ENCODE measurements at places on chromosomes 16 and 17.
A peak's percentile ranks its signal among the peaks of the same experiment; 100 is the strongest.

- no peak for DNase-seq
Measured at GRCh38 chr16:84143784-84144199, 1.2 kb downstream of the HSDL1 start.

DNA sequence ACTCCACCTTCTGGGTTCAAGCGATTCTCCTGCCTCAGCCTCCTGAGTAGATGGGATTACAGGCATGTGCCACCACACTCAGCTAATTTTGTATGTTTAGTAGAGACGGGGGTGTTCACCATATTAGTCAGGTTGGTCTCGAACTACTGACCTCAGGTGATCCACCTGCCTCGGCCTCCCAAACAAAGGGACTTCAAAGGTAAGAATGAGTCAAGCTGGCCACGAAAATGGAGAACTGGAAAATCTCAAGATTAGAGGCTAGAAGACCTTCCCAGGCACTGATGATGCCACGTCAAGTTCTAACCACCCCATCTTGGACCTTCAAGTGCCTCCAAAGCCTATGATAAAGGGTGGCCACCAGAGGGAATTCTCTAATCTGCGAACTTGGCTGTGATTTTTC is 1.3 kb upstream of the CCL15 start:
- DNase-seq = no peak

GRCh38 chr16:77225182-77225581 is 26.0 kb downstream of the SYCE1L start:
- no peak for DNase-seq

- DNase-seq = no peak
Measured at GRCh38 chr16:68360956-68361355, 50.1 kb downstream of the PRMT7 start.

DNA sequence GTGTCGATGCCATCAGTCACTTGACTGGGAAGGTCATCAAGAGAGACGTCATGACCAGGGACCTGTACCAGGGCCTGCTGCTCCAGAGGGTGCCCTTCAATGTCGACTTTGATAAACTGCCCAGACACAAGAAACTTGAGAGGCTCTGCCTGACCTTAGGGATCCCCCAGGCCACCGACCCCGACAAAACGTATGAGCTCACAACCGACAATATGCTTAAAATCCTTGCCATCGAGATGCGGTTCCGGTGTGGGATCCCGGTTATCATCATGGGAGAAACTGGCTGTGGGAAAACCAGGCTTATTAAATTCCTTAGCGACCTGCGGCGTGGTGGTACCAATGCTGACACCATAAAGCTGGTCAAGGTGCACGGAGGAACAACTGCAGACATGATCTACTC is 69.6 kb upstream of the ENDOV start:
- no peak for DNase-seq

DNA sequence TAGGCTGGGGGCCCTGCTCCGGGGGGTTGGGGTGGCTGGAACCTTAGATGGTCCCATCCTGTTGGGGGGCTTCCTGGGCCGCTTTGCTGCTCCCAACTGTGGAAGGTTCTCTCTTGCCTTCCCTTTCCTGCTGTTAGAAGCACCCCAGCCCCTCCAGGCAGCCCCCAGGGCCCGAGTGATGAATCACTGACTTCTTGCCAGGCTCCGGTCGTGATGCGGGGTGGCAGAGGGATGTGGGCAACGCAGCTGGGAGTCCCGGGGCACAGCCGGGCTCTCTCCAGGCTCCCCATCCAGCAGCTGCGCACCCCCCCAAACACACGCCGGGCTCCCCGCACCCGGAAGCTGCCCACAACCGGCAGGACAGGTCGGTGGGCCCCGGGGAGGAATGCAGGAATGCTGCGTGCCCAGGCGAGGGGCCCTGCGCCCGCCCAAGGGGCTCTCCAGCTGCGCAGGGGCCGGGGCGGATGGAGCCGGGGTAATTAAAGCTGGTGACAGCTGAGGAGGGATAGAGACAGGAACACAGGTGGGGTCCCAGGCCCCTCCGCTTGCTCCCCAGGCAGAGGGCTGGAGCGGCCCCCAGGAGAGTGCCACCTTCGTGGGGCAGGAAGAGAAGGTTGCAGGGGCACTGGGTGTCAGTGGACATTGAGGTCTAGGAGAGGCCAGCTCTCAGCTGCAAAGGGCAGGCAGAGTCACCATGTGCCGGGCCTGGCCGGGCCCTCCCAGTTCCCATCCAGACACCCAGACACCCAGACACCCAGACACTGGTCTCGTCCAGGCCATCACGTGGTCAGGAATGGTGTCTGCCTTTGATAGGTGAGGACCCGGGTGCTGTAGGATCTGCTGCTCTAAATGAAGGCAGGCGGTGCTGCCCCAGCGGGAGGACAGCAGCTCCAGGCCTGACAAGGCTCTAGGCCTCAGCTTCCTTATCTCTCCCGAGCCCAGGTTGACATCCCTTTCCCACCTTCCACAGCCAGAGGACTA is 15.0 kb upstream of the SLC38A10 start:
- DNase-seq = no peak

GRCh38 chr16:89791278-89791995 is 25.0 kb downstream of the FANCA start:
- DNase-seq = no peak

- DNase-seq = no peak
Measured at GRCh38 chr16:63617047-63617989, 1504.5 kb downstream of the CDH11 start.

GRCh38 chr17:42118545-42118944 is 2.6 kb downstream of the KAT2A start:
- peak; percentile 67 for DNase-seq

DNA sequence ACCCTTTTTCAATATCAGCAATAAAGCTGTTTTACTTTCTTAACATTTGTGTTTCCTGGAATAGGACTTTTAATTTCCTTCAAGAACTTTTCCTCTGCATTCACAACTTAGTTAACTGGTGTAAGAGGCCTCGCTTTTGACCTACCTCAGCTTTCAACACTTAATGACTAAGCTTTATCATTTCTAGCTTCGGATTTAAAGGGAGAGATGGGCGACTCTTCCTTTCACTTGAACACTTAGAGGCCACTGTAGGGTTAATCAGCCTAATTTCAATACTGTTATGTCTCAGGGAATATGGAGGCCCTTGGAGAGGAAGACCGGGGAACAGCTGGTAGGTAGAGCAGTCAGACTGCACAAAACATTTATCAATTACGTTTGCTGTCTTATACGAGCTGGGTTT is 4.7 kb downstream of the SYNRG start:
- no peak for DNase-seq

DNA sequence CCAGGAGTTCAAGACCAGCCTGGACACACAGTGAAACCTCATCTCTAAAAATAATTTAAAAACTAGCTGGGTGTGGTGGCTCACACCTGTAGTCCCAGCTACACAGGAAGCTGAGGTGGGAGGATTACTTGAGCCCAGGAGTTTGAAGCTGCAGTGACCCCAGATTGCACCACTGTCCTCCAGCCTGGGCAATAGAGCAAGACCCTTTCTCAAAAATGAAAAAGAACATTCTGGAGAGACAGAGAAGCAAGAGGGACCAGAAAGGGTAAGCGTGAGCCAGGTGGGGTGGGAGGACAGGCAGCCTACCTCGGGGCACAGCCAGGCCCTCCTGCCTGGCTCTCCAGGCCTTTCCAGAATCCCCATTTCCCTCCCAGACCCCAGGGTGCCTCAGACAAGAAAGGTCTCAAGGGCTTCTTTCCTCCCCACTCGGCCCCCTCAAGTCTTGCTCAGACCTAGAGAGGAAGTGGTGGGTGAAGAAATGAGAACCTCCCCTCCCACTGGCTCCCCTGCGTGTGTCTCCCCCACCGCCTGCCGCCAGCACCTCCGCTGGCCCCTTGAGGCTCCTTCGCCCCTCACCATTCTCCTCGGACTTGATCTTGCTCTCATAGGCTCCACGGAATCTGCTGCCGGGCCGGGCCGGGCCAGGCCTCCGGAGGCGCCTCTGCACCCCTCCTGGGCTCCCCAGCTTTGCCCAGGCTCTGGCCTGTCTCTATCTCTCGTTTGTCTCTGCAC is 503 bp downstream of the C16orf54 start:
- peak; percentile 83 for DNase-seq

DNA sequence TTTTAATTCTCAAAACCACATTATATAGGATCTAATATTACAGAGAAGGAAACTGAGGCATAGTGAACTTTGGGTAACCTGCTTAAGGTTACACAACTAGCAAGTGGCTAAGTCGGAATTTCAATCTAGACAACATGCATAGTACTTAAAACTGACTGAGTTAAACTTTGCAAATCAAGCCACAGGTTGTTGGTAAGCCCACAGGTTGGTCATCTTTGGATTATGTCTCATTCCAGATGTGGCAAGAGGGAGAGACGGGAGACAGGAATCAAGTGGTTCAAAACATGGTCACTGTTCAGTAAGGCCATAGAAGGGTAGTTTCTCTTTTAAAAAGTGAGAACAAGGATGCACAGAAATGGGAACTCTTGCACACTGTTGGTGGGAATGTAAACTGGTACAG is 57.1 kb downstream of the MYO1D start:
- DNase-seq = no peak

GRCh38 chr17:49495842-49496182 is 719 bp downstream of the NGFR start:
- no peak for DNase-seq

DNA sequence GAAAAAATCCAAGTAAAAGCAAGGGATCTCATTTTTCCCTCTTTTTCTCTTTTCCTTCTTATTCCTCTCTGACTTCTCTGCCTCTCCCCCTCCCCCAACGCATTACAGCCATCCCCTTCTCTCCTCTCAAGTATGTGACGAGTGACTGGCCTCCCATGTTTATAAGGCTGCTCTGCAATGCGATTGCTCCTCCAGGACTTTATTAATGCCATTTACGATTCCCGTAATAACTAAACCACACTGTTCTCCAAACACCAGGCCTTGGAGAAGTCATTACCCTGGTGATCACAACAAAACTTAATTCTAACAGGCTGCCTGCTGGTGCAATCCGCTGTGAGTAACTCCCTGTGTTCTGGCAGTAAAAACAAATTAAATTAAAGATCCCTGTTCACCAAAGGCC is 88.8 kb downstream of the HS3ST3B1 start:
- DNase-seq = no peak

DNA sequence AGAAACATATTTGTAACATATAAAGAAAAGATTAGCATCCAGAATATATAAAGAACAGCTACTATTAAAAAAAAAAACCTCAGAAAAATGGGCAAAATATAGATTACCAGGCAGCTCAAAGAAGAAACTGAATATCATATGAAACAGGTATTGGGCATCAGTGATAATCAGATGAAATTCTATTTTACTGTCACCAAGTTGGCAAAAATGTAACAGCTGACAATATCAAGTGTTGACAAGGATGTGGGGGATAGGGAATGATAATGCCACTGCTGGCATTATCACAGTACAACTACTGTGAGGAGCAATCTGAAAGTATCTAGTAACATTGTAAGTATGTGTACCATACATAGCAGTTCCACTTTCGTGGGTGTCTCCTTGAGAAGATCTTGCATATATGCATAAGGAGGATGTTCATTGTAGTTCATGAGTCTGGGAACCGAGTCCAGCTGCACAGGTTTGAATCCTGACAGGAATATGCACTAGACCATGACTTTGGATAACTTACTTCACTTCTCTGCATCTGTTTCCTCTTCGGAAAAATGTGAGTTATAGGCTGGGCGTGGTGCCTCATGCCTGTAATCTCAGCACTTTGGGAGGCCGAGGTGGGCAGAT is 50.3 kb downstream of the LCMT1 start:
- no peak for DNase-seq

DNA sequence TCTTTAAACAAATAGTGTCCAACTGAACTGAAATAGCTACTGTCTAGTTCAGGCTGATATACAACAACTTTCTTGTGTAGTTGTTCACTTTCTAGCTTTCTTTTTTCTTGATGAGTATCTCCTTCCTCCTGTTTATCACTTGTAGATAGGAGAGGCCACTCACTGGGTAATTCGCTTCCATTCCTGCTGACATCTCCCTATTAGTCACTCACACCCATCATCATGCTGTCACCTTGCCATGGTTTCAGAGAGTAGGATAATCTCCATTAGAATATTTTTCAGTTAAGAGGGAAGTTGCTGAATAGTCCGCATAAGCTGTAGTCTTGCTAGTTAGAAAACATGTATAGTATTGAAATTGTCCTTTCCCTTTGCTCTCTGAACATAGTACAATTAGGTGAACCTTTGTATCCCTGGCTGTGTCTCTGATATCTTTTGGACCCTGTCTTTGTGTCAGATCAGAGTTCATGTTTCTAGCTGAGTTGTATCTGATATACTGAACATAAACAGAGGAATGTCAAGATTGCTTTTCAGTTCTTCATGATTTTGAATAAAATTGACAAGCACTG is 64.4 kb upstream of the RASL10B start:
- no peak for DNase-seq

DNA sequence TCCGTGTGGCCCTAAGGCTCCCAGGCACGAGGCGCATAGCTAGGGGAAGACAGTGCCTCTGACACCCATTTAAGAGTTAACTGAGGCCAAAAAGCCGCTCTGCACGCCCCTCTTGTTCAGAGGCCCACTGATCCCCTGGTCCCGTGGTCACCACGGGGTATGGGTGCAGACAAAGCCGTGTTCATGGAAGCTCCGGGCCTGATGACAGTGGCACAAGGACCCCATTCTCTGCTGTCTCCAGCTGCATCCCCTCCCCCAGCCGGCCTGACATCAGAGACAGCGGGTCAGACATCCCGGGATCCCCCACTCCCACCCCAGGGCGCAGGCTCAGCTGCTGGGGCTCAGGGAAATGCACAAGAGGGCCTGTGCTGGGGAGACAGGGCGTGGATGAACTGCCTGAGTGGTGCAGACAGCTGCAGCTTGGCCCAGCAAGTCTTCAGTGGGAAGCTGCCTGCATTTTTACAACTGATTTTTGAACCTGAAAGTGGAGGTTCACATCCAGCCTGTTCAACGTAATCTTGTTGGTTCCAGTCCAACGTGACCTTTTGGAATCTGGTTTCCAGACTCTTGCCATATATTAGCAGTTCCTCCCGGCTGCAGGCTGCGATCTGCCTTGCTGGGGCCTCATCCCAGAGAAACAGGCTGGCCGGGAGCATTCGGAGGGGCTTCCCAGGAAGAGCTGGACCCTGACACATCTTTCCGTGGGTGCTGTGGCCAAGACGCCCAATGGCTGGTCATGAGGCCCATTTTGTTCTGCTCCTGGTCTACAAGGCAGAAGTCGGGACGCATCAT is 9.7 kb upstream of the BAHCC1 start:
- DNase-seq = no peak

DNA sequence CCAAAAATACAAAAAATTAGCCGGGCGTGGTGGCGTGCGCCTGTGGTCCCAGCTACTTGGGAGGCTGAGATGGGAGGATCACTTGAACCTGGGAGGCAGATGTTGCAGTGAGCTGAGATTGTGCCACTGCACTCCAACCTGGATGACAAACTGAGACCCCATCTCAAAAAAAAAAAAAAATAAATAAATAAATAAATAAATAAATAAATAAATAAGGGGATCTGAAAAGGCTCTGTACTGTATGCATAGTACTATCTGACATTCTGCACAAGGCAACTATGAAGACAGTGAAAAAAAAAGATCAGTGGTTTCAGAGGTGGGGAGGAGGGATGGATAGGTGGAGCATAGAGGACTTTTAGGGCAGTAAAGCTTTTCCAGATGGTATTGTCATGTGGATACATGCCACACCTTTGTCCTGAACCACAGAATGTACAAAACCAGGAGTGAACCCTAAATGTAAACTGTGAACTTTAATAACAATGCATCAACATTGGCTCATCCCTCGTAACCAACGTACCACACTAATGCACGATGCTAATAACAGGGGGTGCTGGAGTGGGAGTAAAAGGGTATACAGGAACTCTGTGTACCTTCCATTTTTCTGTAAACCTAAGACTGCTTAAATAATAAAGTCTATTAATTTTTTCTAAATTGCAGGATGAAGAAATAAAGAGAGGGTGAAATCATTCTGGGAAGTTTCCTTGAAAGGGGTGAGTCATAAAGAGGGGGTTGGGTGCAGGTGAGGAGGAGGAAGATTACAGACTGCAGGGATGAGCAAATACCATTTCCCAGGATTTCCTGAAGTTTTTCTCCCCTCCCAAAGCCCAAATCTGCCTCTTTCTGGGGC is 155.8 kb upstream of the SDK2 start:
- DNase-seq = no peak

Data from GM13976 (cell line).